ENCODE measurements at places on chromosomes 5 and 9. TPM values are rescaled to one million over a fixed set of nuclear protein-coding genes. Genes with fewer than 3 reads are reported as not detected.

FGFR4 gene
- total RNA-seq, result 88.4 TPM

PRDM9 gene
- not detected for total RNA-seq

PHF19 gene
- total RNA-seq, result 30.2 TPM

ADAMTS2 gene
- 5.2 TPM for total RNA-seq

EIF4E1B gene
- 0.63 TPM for total RNA-seq

SPEF2 gene
- total RNA-seq, result 1.3 TPM

LRRC70 gene
- total RNA-seq, result 0.17 TPM

DNA sequence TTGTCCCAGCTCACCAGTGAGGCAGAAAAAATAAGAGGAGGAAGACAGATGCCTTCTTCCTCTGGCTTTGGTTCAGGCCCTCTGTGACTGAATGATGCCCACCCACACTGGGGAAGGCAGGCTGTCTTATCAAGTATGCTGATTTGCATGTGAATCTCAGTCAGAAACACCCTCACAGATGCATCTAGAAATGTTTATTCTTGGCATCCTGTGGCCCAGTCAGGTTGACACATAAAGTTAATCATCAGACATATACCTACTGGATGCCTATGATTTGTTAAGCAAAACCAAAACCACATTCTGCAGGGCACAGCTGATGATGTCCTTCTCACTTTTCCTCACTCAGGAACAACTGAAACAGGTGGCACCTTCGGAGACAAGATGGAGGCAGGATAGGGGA, 243.4 kb upstream of the KCNN2 start:
- no peak for DNase-seq

- DNase-seq, result no peak
These were observed 358.5 kb upstream of the RGMB start for GRCh38 chr5:98414938-98415337.

- peak; percentile 78 for DNase-seq
These were observed 278.4 kb downstream of the NSG2 start for GRCh38 chr5:174323878-174324281.

DNA sequence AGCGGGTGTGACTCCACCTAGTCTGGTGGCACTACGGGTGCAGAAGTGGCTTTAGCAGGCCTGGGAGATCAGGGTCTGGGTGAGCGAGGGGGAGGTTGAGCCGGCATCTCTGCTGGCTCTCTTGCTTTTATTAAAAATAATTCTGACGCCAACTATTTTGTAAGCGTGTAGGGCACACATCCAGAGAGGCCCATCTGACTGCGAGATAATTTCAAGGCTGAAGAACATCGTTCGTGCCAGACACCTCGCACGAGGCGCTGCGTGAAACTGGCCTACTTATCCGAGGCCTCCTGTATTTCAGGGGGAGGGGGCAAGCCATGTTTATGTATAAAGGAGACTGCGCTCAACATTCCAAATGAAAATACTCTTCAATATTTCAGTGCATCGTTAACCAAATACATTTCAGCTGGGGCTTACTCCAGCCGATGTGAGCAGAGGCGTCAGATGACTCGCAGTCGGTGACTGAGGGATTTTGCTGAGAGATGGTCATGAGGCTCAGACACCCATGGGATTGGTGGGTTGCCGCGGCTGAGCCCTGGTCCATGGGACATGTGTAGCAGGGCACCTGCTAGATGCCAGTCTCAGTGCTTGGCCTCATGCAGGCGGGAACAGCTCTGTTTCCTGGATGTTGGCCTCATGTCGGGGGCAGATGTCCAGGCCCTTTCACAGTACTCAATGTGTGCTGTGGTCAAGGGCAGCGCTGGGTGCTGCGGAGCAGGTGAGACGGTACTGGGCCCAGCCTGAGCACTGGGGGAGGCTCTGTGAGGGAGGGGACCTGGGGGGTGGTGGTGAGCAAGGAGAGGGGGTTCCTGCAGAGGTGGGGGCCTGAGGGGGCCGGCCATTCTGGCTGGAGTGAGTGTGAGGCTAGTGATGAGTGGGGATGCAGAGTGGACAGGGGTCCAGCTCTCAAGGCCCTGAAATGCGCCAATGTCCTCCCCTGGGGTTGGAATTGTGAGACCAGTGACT, 201.5 kb downstream of the DAB2IP start:
- DNase-seq, result no peak

- DNase-seq, result no peak
These were observed 203.4 kb downstream of the EFNA5 start for GRCh38 chr5:107467137-107467932.

- no peak for DNase-seq
These were observed 19.6 kb downstream of the TNC start for GRCh38 chr9:115098226-115098965.

GRCh38 chr5:137054792-137055191, 444.3 kb downstream of the SPOCK1 start:
- no peak for DNase-seq

GRCh38 chr5:143142596-143143435, 260.7 kb downstream of the NR3C1 start:
- DNase-seq, result no peak

DNA sequence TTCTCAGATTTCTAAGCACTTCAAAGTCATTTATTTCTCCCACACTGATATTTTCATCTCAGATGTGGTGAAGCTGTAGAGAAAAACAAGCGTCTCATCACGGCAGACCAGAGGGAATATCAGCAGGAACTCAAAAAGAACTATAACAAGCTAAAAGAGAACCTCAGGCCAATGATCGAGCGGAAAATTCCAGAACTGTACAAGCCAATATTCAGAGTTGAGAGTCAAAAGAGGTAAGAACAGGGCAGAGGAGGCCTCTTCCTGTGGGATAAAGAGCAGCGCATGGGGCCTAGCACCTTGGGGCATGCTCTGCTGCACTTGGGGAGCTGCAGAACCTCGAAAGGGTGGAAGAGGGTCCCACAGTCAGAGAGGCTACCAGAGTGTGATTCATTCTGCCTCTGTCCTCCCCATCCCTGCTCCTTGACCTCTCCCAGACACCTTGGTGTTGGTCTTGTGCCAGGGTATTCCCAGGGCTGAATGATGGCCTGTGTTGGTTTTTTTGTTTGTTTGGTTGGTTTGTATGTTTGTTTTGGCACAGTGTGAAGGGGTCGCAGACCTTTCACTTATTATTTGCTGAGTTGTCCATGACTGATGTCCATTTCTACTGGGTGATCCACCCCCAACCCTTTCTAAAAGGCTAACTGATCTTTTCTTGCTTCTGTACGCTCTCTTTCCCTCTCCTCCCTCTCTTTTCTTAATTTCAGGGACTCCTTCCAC, 248.9 kb downstream of the DOCK8 start:
- DNase-seq, result no peak

- no peak for DNase-seq
These were observed 109.4 kb downstream of the CMYA5 start for GRCh38 chr5:79798893-79799590.

- no peak for DNase-seq
These were observed 378.4 kb upstream of the IRX4 start for GRCh38 chr5:2261004-2261703.

DNA sequence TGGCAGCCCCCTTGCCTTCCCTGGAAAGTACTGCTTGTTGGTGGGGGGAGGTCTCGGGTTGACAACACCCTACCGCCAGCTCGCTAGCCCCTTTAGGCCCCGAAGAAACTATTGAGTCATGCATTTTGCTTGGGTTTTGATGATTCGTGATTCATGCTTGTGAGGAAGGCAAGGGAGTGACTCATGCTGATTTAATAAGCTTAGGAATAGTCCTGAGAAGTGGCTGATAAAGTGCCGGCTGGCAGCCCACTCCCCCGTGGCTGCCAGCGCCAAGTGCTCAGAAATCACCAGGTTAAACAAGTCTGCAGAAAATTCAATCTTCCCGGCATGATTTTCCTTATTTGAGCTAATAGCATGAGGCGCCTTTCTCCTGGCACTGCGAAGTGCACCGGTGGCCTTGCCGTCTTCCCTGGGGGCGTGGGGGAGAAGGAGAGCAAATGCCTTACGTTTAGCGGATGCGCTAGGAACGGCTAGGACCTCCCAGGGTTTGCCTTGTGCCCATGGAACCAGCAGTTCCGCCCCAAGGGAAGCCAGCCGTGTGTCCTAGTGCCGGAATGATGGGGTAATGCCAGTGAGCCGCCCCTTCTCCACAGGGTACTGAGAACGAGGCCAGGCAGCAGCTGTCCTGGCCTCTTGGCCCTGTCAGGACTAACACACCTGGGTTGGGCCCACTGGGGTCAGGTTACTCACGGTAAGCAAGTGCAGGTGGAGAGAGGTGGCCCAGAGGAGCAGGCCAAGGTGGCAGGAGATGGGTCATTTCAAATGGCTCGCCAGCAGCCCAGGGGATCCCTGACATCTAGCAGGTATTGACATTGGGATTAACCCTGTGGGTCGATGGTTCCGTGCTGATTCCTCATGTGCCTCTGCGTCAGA, 151.9 kb downstream of the MACROH2A1 start:
- no peak for DNase-seq

DNA sequence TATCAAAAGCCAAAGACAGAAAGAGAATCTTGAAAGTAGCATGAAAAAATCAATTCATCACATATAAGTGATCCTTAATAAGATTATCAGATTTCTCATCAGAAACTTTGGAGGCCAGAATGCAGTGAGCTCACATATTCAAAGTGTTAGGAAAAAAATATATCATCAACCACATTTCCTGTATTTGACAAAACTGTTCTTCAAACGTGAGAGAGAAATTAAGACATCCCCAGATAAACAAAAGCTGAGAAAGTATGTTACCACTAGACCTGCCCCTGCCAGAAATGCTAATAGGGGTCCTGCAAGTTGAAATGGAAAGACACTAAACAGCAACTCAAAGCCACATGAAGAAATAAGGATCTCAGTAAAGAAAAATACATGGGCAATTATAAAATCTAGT, 29.9 kb downstream of the HACD4 start:
- no peak for DNase-seq

GRCh38 chr9:96085491-96086143, 210.1 kb downstream of the ERCC6L2 start:
- DNase-seq, result no peak

DNA sequence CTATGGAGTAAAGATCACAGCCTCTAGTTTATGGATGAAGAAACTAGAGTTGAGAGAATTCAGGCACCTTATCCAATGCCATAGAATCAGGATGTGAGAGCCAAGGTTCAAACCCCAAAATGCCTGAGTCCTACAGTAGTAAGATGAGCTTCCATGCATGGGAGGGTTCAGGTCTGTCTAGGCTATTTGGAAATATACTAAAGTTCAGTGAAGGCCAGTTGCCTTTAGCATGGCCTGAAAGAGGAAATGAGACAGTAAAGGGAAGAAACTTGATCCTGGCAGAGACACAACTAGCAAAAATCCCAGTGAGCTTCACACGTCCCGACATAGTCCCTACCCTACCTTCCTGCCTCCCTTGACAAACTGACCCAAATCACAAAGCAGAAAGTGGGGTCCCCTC, 317.0 kb downstream of the RASEF start:
- DNase-seq, result no peak

Data from H1 (cell line).